ENCODE measurements at places on chromosomes 1 and 21. TPM values are rescaled to one million over a fixed set of nuclear protein-coding genes. Genes with fewer than 3 reads are reported as not detected.

RPS6KA1 gene
- 12.9 TPM for total RNA-seq

S100A16 gene
- 57.4 TPM for total RNA-seq

FALEC gene
- 0.35 TPM for total RNA-seq

DNA sequence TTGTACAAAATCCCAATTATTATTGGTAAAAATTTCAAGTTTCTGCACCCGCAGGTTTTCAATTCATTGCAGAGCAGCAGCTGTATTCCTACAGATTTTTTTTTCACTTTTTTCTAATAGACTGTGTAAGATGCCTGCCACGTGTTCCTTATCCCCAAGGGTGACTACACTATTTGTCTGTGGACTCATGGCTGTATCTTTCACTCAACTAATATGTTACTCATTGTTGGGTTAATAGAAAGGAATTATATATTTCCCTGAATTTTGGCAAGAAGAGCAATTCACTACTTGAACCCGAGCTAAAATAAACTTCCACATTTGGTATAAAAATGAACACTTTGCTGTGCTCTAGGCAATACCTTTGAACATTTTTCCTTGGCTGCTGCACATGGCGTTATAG, 158.7 kb downstream of the NCAM2 start:
- no peak for DNase-seq

DNA sequence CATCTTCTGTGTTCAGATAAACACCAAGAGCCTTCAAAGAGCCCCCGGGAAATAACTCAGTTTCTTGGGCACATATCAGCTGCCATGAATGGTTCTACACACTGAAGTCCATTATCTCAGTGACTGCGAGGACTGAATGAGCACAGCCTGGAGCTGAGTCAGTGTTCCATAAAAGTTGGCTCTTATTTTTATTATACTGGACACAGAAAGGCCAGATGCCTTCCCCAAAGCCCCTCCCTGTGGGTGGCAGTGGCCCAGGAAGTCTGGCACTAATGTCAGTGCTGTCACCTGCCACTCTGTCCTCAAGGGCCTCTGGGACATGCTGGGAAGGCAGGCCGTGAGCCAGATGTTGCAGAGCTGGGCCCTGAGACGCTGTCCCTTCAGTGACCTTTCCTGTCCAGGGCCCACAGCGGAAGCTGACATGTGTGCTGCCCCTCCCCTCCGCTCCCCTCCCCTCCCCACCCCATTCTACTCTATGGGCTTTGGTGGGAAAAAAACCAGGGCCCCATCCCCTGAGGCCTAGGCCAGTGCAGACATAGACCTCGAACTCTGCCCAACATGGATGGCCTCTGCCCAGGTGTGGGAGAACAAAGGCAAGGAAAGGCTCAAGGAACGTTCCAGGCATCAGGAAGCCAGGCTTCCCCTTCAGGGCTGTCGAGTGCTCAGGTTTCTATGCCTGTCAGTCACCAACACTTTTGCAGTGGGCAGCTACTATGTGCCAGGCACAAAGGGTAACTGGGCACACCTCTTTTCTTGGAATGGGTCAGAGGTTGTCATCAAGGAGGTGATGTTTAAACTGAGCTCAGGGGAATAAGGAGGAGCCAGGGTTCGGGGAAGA, 22.4 kb upstream of the NPPB start:
- DNase-seq, result no peak

DNA sequence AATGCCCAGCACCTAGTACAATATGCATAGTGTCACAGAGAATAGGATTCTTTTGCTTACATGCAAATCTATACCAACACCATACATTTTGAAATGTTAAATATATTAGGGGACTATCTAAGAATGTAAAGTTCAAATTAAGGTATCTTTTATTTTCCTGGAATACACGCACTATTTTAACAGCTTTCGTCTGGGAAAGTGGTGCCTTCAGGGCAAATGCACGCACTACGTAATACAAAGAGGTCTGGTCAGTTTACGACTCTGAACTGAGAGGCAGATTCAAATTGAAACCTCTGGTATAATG, 931 bp downstream of the FUBP1 start:
- DNase-seq, result no peak

GRCh38 chr1:105736349-105736748, 1320.1 kb upstream of the PRMT6 start:
- no peak for DNase-seq

GRCh38 chr1:41905093-41905675, 13.5 kb downstream of the HIVEP3 start:
- DNase-seq, result no peak

DNA sequence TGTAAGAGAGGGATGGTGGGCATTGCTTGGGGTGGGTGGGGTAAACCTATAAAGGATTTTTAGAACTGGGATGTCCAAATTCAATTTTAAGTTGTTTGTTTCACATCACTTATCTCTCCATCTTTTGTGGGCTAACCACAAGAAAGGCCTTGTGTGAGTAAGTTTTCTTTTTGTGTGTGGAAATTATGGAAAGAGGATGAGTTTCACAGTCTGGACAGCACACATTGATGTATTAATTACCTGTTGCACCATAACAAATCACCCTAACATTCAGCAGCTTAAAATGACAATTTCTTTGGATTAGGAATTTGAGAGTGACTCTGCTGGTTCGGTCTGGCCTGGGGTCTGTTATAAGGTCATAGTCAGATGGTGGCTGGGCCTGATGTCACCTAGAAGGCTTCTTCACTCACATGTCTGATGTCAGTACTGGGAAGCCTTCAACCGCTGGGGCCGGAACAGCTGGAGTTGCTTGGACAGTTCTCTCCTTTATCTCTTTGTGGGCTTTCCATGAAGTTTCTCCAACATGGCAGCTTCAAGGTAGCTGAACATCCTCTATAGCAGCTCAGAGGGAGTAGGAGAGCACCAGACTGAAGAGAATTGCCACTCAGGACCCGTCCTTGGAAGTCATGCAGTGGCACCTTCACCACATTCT, 2.0 kb upstream of the COL9A2 start:
- no peak for DNase-seq

DNA sequence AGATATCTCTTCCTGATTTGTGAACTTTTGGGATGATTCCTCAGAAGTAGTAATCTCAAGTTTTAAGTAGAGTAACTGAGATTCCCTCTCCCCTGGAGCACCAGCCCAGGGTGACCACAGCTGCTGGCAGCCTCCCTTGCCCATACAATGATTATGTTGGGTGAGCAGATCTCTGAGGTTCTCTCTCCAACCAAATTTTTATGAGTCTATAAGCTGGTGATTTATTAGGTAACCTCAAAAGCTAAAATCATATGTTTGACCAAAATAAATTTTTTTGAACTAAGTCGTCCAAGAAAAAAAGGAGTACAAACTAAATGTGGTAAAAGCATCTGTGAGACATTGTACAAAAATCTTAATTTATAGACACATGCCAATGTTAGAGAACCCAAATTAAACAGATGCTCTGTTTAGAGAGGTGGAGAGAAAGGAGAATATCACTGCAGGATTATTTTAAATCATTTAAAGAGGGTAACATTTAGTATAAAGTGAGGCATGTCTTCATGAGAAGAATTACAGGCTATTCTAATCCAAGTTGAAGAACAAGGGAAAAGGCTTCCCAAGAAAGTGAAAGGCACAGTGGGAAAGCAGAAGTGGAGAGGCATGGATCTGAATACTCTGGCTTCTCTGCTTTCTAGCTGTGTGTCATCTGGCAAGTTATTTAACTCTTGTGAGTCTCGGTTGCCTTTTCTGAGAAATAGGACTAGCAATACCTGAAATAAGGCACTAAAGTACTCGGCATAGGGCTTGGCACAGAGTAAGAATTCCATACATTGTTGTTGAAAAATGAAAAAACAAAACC, 2.5 kb downstream of the AKNAD1 start:
- no peak for DNase-seq

- DNase-seq, result no peak
Measured at GRCh38 chr1:71770121-71770520, 512.2 kb downstream of the NEGR1 start.

Data from left lobe of liver (tissue), 2 donors.